Activated naive CD8-positive, alpha-beta T cell treated with anti-CD3 and anti-CD28 coated beads, Interleukin-2, amount 50 U/mL, for 24 hours (primary cell): ENCODE measurements at places on chromosomes 6 and 20.

DNA sequence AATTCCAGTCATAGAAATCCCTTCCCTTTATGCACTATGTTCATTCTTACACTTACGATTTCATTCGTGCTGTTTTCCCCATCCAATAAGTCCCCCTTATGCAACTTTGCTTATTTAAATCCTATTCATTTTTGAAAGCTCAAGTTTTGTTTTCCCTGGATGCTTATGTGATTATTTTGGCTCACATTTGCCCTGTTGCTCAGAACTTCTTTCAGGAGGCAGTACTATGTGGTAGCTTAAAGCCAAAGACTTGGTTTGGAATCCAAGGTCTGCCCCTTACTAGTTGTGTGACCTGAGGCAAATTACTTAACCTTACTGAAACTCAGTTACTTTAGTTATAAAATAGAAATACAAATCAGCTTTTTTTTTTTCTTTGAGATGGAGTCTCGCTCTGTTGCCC lies 59.6 kb downstream of the MOXD1 start:
- no peak overlapping the region for H3K27ac ChIP-seq
- no peaks in the 10 kb centered on the region for H3K36me3 ChIP-seq
- H3K27me3 ChIP-seq: peaks cover 19% of the 10 kb centered on the region
- no peaks in the 10 kb centered on the region for H3K4me1 ChIP-seq
- DNase-seq: no peak

DNA sequence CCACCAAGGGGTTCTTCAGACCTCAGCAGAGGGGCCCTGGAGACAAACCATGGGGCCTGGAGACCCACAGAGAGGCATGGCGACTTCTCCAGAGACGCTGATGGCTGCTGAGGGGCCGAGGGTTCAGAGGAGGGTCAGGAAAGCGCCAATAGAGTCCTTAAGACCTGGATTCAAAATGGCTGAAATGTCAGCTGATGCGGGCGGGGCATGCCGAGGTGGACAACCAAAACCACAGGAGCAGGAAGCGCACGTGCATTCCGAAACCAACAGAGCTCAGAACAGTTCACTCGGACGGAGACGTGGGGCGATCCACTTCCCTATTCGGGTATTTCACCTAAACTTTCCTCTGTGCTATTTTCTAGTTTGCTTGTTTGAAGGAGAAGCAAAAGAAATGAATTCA lies 99.9 kb upstream of the RIN2 start:
- peaks cover 6% of the 10 kb centered on the region for H3K4me1 ChIP-seq
- H3K27me3 ChIP-seq: peaks cover 21% of the 10 kb centered on the region
- no peaks in the 10 kb centered on the region for H3K36me3 ChIP-seq
- no peak overlapping the region for H3K4me3 ChIP-seq

DNA sequence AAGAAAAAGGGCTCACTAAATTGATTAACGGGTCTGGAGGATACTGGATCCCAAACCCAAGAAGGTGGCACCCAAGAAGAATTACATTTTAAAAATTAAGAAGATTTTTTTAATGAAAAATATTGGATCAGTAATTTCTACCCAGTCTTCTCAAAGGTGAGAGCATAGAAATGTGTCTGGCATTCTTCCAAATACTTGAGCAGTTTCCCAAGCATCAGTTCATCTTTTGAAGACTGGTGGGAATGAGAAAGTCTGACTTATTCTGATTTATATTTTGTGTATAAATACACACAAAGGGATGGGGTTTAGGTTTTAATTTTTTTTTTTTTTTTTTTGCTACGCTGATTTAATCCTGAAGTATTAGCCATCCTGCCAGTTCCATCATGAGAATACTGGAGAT lies 3.3 kb downstream of the MGME1 start:
- peaks cover 2% of the 10 kb centered on the region for H3K27me3 ChIP-seq
- H3K36me3 ChIP-seq: peaks cover 66% of the 10 kb centered on the region
- peaks cover 50% of the 10 kb centered on the region for H3K4me1 ChIP-seq

GRCh38 chr6:136085370-136086115 lies 164.6 kb downstream of the MTFR2 start:
- H3K27me3 ChIP-seq: peaks cover 6% of the 10 kb centered on the region
- no peak for DNase-seq
- H3K4me3 ChIP-seq: no peak overlapping the region

DNA sequence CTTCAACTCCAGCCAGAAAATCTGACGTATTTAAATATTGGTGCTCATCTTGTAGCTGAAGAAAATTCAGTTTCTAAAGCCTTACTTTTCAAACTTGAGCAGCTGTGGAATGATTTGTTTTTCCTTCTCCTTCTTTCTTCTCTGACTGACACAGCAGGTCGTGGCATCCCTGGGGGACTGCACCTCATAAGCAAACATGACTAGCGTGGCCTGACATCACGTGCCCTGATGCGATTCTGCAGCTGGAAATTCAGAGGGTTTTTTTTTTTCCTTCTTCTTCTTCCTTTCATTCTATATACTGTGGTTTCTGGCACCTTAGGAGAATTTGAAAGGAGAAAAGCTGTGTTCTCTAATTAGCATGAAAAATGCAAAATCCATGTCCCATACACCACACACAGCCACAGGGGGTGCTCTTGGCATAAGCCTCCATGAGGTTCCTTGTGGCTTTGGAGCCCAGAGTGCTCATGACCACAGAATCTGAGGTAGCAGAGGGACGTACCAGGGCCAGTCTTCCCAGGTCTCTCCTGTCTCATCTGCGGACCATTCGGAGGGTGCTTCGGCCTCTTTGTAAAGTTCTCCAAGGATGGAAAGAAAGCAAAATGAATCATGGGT lies 258.5 kb upstream of the CDH4 start:
- H3K4me3 ChIP-seq: no peak overlapping the region
- H3K36me3 ChIP-seq: no peaks in the 10 kb centered on the region
- DNase-seq: no peak
- H3K27me3 ChIP-seq: no peaks in the 10 kb centered on the region
- no peaks in the 10 kb centered on the region for H3K4me1 ChIP-seq
- H3K27ac ChIP-seq: no peak overlapping the region

GRCh38 chr6:16135066-16135465 lies 6.2 kb downstream of the MYLIP start:
- no peak overlapping the region for H3K4me3 ChIP-seq
- peaks cover 11% of the 10 kb centered on the region for H3K36me3 ChIP-seq
- H3K27me3 ChIP-seq: no peaks in the 10 kb centered on the region
- DNase-seq: no peak
- H3K4me1 ChIP-seq: peaks cover 85% of the 10 kb centered on the region

- H3K4me1 ChIP-seq: peaks cover 5% of the 10 kb centered on the region
- no peak within 1 kb of the TSS for H3K27ac ChIP-seq
- H3K4me3 ChIP-seq: peak within 1 kb of the TSS; percentile 26
- DNase-seq: peak; percentile 62
- H3K27me3 ChIP-seq: peaks cover 72% of the 10 kb centered on the region
- H3K36me3 ChIP-seq: no peaks in the 10 kb centered on the region
Observed at GRCh38 chr20:49482621-49483017, at the start of gene KCNB1. Gene KCNB1, minus strand, starts transcription at chr20:49482668. Its CDS starts 188 bp downstream, at chr20:49482480.

DNA sequence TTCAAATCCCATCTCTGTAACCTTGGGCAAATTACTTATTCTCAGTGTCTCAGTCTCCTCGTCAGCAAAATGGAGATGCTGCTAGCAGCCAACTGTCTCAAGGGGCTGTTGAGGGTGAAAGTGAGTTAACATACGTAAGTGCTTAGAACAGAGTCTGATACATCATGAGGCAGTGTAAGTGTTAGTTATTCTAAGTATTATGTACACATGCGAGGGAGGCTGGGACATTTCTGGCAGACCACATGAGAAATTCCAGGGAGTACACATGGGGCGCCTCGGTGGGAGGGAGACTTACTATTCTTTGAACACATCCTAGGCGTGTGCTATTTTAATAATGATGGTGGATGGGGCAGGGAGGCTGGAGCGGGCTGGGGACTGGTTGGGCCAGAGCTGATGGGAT lies 99.1 kb downstream of the DLGAP4 start:
- no peak overlapping the region for H3K4me3 ChIP-seq
- peaks cover 19% of the 10 kb centered on the region for H3K27me3 ChIP-seq
- no peaks in the 10 kb centered on the region for H3K36me3 ChIP-seq
- H3K4me1 ChIP-seq: no peaks in the 10 kb centered on the region
- H3K27ac ChIP-seq: no peak overlapping the region
